ENCODE measurements at places on chromosomes 1 and 21.

DNA sequence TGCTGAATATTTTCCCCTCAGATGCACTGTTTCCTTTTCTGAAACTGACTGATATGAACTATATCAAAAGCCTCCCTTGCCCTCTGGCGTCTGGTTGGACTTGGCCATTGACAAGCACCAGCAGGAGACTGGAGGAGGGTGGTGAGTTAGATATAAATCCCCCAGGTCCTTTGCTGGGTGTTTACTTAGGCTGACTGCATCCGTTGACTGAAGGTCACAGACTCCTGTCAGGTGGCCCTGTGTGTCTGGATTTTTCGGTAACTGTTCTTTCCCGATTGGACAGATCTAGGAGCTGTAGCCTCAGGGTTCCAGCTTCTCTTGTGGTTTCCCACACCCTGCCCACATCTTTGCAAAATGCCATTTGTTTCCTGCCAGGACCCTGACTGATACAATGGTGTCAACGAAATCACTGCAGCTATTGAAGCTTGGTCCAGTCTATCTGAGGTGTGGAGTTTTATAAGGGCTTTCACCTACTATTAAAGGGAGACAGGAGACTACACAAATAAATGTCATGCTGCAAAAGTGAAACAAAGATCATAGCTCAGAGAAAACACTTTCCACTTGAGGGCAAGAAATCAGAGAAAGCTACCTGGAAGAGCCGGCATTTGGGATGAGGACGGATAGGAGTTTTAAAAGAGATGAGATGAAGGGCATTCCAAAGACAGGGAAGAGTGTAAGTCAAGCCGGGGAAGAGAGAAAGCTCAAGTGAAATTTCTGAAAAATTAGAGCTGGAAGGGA, 1.5 kb upstream of the MAGI3 start:
- DNase-seq = no peak

- no peak for DNase-seq
These were observed 104.6 kb downstream of the NEGR1 start for GRCh38 chr1:72177711-72178110.

DNA sequence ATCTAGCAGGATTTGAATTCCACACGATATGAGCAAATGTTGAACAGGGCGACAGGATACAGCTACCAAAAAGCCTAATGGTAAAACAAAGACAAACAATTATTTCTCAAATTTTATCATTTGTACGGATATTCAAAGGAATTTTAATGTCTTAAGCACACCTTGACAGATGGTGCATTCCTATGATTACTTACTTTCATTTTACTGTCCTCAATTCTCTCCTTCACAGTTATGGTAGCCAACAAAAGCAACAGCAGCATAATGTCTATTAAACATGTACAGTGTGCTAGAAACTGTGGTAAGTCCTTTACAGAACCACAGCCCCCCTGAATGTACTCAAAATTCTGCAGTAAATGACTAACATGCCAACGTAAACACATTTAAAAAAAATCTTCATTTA, 365.8 kb downstream of the SMYD3 start:
- DNase-seq = no peak

DNA sequence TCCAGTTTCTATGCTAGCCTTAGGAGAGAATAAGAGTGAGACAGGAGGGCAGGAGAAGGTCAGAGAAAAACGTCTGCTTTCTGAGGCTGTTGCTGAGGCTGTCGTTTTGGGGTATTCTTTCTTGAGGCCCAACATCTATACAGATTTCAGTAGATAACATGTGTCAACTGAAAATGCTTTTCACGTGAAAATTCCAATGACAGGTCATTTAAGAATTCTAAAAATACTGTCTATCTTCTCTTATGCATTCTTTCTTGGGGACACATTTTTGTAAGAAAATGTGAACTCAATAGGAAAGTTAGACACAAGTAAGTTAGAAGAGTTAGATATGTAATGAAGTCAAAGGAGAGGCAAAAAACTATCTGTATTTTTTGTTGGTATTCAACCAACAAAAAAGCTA, 150.8 kb downstream of the TGFB2 start:
- DNase-seq = no peak

DNA sequence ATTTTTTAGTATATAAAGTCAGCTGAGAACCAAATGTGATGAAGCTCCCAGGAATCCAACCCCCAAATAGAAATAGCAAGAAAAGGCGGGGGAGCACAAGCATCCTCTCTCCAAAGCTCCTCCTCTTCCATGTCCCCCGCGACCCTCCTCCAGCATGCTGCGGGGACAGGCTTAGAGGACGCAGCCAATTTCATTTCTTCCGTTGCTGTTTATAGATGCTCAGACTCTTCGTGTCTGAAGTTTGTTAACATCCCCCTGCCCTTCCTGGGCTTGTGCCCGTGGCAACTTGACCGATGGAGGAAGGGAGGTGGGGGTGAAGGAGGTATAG, 754 bp upstream of the NPPA start:
- no peak for DNase-seq

- no peak for DNase-seq
These were observed 5.2 kb downstream of the FCRL3 start for GRCh38 chr1:157695417-157695816.
